H9 (cell line): ENCODE measurements at places on chromosomes 3 and 15.

DNA sequence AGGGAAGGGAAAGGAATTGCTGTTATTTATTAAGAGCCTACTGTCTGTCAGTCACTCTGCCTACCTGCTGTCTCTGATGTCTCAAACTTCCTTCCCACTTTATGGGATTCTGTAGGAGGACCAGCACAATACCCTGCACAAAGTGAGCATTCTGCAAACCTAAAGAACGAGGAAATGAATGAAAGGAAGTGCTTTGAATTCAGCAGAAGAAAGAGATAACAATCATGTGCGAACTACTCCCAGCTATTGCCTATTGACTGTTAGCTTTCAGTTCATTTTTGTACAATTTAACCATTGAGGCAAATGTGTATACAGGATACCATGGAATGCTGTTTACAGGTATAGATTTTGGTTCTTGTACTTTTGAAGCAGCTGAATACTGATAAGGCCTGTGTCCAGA is 66.8 kb downstream of the CMSS1 start:
- H3K36me3 ChIP-seq: no peaks in the 10 kb centered on the region; the same call in 1 of the 2 replicates
- no peak for DNase-seq
- no peak overlapping the region for H3K27ac ChIP-seq
- H3K27me3 ChIP-seq: peaks cover 5% of the 10 kb centered on the region; the same call in 1 of the 2 replicates
- no peaks in the 10 kb centered on the region for H3K4me1 ChIP-seq

GRCh38 chr15:39605146-39605545 is 24.3 kb downstream of the THBS1 start:
- no peak overlapping the region for H3K27ac ChIP-seq
- H3K4me3 ChIP-seq: no peak overlapping the region
- H3K4me1 ChIP-seq: no peaks in the 10 kb centered on the region
- H3K36me3 ChIP-seq: 0 out of 3 replicates have a peak, but pooled peaks cover 1% of the 10 kb centered on the region
- no peaks in the 10 kb centered on the region; the same call in 1 of the 2 replicates for H3K27me3 ChIP-seq
- no peak for DNase-seq

- H3K36me3 ChIP-seq: no peaks in the 10 kb centered on the region
- DNase-seq: no peak
- H3K4me3 ChIP-seq: no peak overlapping the region
- H3K4me1 ChIP-seq: no peaks in the 10 kb centered on the region
Measured at GRCh38 chr3:161576311-161576710, 79.7 kb downstream of the OTOL1 start.

DNA sequence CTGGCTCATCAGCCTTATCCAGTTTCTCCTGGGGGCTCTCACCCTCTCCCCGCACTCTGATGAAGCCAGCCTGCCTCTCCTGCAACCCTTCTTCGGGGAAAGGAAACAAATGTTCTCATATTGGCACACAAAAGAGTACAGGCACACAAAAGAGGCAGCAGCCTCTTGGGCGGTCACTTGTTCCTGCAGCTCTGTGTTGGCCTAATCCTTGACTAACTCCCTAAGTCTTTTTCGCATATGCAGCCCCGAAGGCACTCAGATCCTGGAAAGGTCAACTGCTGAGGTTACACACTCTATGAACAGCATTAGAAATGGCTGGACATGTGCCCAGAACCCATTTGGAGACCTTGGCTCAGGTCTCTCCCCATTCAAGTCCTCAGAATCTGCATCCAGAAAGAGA is 7.4 kb upstream of the CAMP start:
- H3K27me3 ChIP-seq: no peaks in the 10 kb centered on the region; the same call in 1 of the 2 replicates
- H3K27ac ChIP-seq: no peak overlapping the region
- no peaks in the 10 kb centered on the region for H3K36me3 ChIP-seq
- no peaks in the 10 kb centered on the region for H3K4me1 ChIP-seq
- no peak for DNase-seq

DNA sequence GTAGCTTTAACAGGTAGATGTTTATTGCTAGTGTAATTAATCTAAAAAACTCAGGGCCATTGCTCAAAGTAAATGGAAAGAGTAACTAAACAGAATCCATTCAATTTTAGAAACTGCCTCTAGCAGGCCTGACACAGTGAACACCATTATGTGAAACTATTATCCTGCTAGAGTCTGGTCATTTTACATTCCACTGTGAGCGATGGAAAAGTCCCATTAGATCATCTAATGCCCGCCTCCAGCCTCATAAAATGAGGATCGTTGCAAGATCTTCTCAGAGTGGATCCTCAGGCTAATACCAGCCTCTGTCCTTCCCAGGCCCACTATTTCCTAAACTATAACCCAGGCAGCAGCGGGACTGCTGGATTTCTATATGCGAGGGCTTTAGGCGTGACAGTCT is 107.7 kb downstream of the WDR76 start:
- DNase-seq: no peak
- H3K4me3 ChIP-seq: no peak overlapping the region
- H3K27ac ChIP-seq: no peak overlapping the region
- H3K4me1 ChIP-seq: peaks cover 15% of the 10 kb centered on the region
- H3K27me3 ChIP-seq: no peaks in the 10 kb centered on the region
- H3K36me3 ChIP-seq: no peaks in the 10 kb centered on the region

- H3K4me3 ChIP-seq: no peak overlapping the region
- 0 out of 2 replicates have a peak, but pooled peaks cover 2% of the 10 kb centered on the region for H3K4me1 ChIP-seq
- H3K27me3 ChIP-seq: no peaks in the 10 kb centered on the region
- peaks cover 26% of the 10 kb centered on the region for H3K36me3 ChIP-seq
- no peak overlapping the region for H3K27ac ChIP-seq
Measured at GRCh38 chr15:92906563-92907081, 6.5 kb downstream of the CHD2 start.

DNA sequence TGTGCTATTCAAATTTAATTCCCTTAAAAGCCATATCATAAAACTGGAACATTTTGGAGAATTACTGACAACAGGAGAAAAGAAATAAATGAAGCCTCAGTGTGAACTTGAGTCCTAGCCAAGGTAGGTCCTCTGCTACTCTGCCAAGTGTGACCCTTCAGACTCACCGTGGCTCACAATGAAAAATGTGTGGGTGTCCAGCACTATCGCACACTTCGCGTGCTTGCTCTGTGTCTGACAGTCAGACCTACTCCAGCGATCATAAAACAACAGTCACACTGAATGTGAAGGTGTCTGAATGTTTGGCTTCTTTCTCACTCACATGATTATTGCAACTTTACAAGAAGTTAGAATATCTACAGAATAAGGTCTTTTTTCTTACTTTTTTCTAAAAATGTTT is 65.8 kb upstream of the TRA2B start:
- H3K36me3 ChIP-seq: no peaks in the 10 kb centered on the region
- no peak for DNase-seq
- no peaks in the 10 kb centered on the region for H3K27me3 ChIP-seq
- no peaks in the 10 kb centered on the region for H3K4me1 ChIP-seq
- no peak overlapping the region for H3K27ac ChIP-seq
- no peak overlapping the region for H3K4me3 ChIP-seq

- peaks cover 2% of the 10 kb centered on the region; the same call in 1 of the 2 replicates for H3K4me1 ChIP-seq
- H3K27me3 ChIP-seq: no peaks in the 10 kb centered on the region
- no peak overlapping the region for H3K27ac ChIP-seq
- DNase-seq: peak; percentile 50
- H3K4me3 ChIP-seq: no peak overlapping the region
Measured at GRCh38 chr3:186057594-186057993, 51.3 kb downstream of the ETV5 start.

- H3K4me1 ChIP-seq: no peaks in the 10 kb centered on the region
- peaks cover 12% of the 10 kb centered on the region for H3K36me3 ChIP-seq
- H3K27me3 ChIP-seq: no peaks in the 10 kb centered on the region
- H3K27ac ChIP-seq: no peak overlapping the region
Measured at GRCh38 chr3:54071601-54072000, 50.8 kb upstream of the CACNA2D3 start.

GRCh38 chr15:72604794-72605193 is 49.7 kb upstream of the GOLGA6B start:
- DNase-seq: peak; percentile 90
- H3K4me3 ChIP-seq: no peak overlapping the region
- no peaks in the 10 kb centered on the region for H3K36me3 ChIP-seq
- H3K4me1 ChIP-seq: no peaks in the 10 kb centered on the region
- H3K27me3 ChIP-seq: no peaks in the 10 kb centered on the region

DNA sequence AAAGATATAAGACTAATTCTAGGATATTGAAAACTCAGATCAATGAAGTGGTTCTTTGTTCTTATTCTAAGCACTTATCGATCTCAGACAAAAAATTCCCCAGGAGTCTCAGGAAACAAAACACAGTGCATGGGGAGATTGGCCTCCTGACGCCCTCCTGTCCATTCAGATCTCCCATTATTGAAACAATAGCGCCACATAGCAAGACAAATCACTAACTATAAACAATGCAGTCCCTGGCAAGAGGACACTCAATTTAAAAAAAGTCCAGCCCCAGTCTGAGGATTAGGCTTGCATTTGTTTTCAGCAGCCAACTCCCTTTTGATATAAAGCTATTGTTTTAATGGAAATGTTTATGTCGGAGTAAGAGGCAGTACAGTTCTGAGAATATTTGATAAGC is 528.2 kb downstream of the GABRG3 start:
- no peak overlapping the region for H3K27ac ChIP-seq
- DNase-seq: no peak
- H3K27me3 ChIP-seq: no peaks in the 10 kb centered on the region
- no peaks in the 10 kb centered on the region; the same call in 2 of the 3 replicates for H3K36me3 ChIP-seq
- H3K4me3 ChIP-seq: no peak overlapping the region

- H3K36me3 ChIP-seq: no peaks in the 10 kb centered on the region
- no peaks in the 10 kb centered on the region; the same call in 1 of the 2 replicates for H3K27me3 ChIP-seq
- no peak overlapping the region for H3K27ac ChIP-seq
- H3K4me1 ChIP-seq: no peaks in the 10 kb centered on the region
Measured at GRCh38 chr15:45347033-45347432, 31.3 kb downstream of the GATM start.

- no peaks in the 10 kb centered on the region for H3K27me3 ChIP-seq
- H3K4me3 ChIP-seq: no peak overlapping the region
- H3K36me3 ChIP-seq: peaks cover 42% of the 10 kb centered on the region
- no peak overlapping the region for H3K27ac ChIP-seq
- H3K4me1 ChIP-seq: peaks cover 1% of the 10 kb centered on the region; the same call in 1 of the 2 replicates
- DNase-seq: no peak
Measured at GRCh38 chr3:14462738-14463137, 60.3 kb downstream of the SLC6A6 start.

DNA sequence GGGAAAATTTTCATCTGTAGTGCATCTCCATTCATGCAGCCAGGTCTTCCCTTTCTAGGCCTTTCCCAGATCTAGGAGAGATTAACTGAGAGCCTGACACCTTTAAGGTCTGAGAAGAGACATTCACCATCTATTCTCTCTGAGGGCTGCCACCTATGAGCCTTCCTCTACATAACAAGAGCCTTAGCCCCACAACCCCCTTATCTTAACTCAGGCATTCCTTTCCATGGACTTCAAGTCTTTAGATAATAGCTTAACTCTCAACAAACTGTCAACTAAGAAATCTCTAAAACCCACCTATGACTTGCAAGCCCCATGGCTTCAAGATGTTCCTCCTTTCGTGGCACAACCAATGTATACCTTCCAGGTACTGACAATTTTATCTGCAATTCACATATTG is 121.0 kb downstream of the GABRB3 start:
- no peak for DNase-seq
- H3K4me1 ChIP-seq: peaks cover 11% of the 10 kb centered on the region; the same call in 1 of the 2 replicates
- H3K4me3 ChIP-seq: peak overlapping the region; percentile 50; the same call in 1 of the 3 replicates
- H3K27me3 ChIP-seq: no peaks in the 10 kb centered on the region
- peaks cover 43% of the 10 kb centered on the region for H3K36me3 ChIP-seq

- H3K4me1 ChIP-seq: peaks cover 22% of the 10 kb centered on the region; the same call in 1 of the 2 replicates
- peak; percentile 37 for DNase-seq
- no peak overlapping the region for H3K27ac ChIP-seq
- peaks cover 44% of the 10 kb centered on the region for H3K36me3 ChIP-seq
- peak overlapping the region; percentile 45 for H3K4me3 ChIP-seq
Measured at GRCh38 chr3:39146611-39147591, 6.5 kb downstream of the CSRNP1 start.

GRCh38 chr15:27608248-27608647 is 490.9 kb downstream of the OCA2 start:
- no peaks in the 10 kb centered on the region for H3K4me1 ChIP-seq
- no peak overlapping the region for H3K27ac ChIP-seq
- H3K4me3 ChIP-seq: no peak overlapping the region
- no peaks in the 10 kb centered on the region for H3K27me3 ChIP-seq

- H3K27me3 ChIP-seq: no peaks in the 10 kb centered on the region
- no peak for DNase-seq
- no peak overlapping the region for H3K4me3 ChIP-seq
- H3K4me1 ChIP-seq: 0 out of 2 replicates have a peak, but pooled peaks cover 2% of the 10 kb centered on the region
- no peak overlapping the region for H3K27ac ChIP-seq
- peaks cover 4% of the 10 kb centered on the region for H3K36me3 ChIP-seq
Measured at GRCh38 chr3:64271631-64272030, 46.4 kb upstream of the PRICKLE2 start.

DNA sequence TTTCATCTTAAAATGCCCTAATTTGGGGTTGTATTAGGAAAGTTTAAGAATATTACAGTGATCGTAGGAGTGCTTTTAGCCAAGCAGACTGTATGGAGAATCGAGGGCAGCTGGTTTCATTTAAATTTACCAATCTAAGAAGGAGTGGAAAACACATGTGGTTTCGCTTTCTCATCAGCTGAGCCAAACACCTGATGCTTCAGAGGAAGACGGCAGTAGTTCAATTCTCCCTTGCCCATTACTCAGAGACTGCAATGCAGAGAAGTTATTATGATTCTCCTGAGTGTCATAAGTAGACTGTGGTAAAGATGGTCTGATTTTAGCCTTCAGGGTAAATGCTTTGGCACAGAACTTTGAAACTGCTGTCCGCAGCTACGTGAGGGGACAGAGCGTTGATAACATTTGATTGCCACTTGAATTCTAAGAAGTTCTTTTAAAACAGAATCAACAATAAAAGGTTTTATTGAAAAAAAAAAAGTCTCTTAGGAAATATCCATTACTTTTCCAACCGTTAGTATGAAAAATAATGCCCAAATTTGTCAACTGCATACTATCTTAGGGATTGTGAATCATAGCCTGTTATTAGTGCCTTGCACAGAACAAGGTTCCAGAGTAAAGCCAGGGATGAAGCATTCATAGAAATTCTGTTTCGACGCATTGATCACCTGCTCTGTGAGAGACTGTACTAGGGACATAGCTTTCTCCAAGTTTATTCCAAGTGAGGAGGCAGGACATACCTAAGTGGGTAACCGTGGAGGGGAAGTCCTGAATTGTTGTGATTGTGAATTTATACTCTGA is 25.6 kb downstream of the LYSMD4 start:
- H3K27ac ChIP-seq: no peak overlapping the region
- no peak for DNase-seq
- H3K27me3 ChIP-seq: no peaks in the 10 kb centered on the region
- H3K4me1 ChIP-seq: no peaks in the 10 kb centered on the region
- peaks cover 24% of the 10 kb centered on the region for H3K36me3 ChIP-seq

GRCh38 chr15:65245096-65245856 is 34.0 kb upstream of the CILP start:
- DNase-seq: no peak
- H3K4me3 ChIP-seq: no peak overlapping the region; the same call in 2 of the 3 replicates
- H3K27me3 ChIP-seq: no peaks in the 10 kb centered on the region
- no peak overlapping the region for H3K27ac ChIP-seq
- H3K4me1 ChIP-seq: no peaks in the 10 kb centered on the region
